Lung (tissue), 17 donors: ENCODE measurements at places on chromosomes 7 and 10. TPM values are rescaled to one million over a fixed set of nuclear protein-coding genes. Genes with fewer than 3 reads are reported as not detected.

DNA sequence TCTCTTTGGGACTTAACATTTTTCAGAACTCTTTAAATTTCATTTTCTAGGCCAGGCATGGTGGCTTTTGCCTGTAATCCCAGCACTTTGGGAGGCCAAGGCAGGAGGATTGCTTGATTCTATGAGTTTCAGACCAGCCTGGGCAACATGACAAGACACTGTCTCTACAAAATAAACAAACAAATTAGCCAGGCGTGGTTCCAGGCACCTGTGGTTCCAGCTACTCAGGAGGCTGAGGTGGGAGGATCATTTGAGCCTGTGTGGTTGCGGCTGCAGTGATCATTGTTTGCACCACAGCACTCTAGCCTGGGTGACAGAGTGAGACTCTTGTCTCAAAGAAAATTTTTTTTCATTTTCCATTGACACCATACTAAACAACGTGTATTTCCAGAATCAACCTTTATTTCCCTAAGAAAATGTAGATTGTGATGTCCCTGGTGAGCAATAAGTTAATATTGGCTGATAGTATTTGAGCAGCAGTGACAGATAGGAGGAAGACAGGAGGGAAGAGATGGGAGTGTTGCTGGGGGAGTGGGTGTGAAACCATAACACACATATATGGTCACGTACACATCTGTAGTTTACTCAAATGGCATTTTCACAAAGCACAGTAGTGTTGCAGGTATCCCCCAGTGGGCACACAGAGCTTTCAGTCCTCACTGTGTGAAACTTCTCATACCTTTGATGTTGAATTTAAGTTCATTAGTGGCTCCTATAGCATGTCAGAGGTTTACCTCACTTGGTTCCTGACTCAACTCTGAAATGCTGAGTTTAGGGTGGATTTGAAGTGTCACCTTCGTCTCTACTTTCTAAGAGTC lies 205.6 kb downstream of the AUTS2 start:
- DNase-seq, result no peak

- DNase-seq, result peak; percentile 11
These were observed 11.3 kb downstream of the XRCC2 start for GRCh38 chr7:152664636-152665035.

DNA sequence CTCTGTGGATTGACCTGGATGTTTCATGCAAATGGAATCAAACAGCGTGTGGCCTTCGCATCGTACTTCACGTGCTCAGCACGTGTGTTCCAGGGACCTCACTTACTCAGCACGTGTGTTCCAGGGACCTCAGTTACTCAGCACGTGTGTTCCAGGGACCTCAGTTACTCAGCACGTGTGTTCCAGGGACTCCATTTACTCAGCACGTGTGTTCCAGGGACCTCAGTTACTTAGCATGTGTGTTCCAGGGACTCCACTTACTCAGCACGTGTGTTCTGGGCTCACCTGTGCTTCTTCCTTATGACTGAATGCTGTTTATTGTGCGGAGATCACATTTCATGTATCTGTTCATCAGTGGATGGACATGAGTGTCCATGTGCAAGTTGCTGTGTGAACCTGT lies 22.0 kb downstream of the INPP5A start:
- DNase-seq, result no peak

DNA sequence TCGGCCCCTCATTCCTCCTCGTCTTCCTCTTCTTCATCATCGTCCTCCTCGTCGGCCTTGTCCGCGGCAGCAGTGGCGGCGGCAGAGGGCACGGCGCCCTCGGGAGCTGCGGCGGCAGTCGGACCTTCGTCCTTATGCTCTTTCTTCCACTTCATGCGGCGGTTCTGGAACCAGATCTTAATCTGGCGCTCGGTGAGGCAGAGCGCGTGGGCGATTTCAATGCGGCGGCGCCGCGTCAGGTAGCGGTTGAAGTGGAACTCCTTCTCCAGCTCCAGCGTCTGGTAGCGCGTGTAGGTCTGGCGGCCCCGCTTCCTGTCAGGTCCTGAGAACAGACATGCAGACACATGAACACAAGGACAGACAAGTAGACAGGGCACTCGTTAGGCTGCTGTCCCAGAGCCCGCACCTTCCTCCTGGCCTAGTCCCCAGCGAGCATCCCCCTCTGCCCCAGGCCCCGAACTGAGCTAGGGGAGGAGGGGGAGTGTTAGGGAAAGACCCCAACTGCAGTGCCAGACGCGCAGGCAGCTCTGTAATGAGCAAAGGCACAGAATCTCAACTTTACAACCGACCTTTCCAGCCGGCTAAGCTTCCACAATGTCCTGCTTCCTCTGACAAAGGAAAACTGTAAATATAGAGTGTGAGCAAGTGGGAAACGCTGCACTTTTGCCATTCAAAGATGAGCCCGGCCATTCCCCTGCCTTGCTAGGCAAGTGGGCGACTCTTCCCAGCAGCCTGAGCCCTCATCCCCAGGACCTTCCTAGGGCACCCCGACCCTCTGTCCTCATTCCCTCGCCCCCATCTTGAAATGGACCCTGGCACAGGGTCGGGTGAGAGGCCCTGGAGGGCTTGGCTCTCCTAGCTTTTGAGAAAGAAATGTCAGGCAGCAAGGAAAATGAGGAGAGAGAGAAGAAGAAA lies 1.3 kb downstream of the HOXA7 start:
- DNase-seq, result peak; percentile 35

GRCh38 chr7:105794741-105795729 lies 81.4 kb downstream of the ATXN7L1 start:
- peak; percentile 88 for DNase-seq

- DNase-seq, result no peak
These were observed 704.7 kb upstream of the C7orf33 start for GRCh38 chr7:147885869-147886268.

DNA sequence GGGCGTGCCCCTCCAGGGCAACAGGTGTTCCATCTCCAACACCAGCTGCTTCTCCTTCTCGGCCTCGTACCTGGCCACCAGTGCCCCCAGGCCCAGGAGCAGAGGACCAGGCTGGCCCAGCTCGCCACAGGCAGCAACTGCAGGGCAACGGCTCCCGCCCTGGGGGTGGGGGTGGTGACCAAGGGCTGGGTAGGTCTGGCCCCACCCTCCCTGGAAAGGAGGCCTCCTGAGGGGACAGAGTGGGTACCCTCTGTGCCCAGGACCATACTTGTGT lies 22.1 kb upstream of the DRGX start:
- DNase-seq, result no peak

GRCh38 chr10:43808136-43808535 lies 159.5 kb upstream of the ZNF32 start:
- DNase-seq, result no peak

DNA sequence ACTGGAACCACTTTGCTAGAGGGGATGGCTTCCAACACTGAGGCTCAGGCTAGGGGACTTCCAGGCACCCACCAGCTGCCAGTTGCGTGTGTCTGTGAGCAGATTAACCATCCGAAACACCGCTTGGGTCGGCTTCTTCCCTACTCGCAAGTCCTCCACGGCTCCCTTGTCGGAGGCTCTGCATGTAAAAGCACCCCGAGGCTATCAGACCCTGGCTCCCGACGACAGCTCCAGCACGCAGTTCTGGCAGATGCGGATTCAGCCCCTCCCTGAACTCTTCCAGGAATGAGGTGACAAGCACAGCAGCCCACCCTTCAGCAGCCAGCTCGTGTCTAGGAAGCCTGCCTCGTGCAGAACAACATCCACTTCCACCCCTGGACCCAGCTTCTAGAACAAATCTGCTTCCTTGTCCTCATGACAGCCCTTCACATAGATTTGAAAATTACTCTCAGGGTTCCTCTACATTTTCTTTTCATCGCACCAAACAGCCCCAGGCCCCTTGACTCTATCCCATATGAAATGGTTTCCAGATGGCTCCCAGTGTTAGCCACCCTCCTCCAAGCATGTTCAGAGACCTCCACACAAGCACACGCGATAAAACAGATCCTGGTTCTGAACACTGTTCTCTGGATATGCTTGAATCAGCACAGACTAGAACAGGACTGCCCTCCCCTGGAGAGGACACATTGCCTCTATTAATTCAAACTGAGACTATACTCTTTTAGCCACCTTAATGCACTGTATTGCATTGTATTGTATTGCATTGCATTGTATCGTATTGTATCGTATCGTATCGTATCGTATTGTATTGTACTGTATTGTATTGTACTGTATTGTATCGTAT lies 44.6 kb downstream of the SLIT1 start:
- DNase-seq, result peak; percentile 84

- DNase-seq, result peak; percentile 93
These were observed 98.8 kb upstream of the COL1A2 start for GRCh38 chr7:94295850-94296249.

- DNase-seq, result no peak
These were observed 9.4 kb downstream of the PDAP1 start for GRCh38 chr7:99398891-99399445.

DNA sequence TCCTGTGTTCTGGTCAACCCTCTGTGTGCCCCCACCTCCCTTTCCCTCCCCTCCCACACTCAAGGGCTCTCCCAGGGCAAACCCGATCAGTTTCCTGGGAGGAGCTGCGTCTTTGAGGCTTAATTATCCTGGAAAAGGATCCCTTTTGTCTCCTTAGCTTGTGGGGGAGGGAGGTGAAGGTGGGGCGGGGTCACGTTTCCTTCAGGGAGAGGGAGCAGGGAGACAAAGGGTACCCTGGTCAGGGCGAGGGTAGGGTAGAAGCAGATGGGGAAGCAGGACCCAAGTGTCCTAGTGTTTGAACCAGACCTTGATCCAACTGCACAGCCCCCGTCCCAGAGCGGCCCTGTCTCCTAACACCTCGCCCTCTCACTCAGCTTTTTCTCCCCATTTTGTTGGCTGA lies 90.1 kb downstream of the HIF1AN start:
- DNase-seq, result no peak

DNA sequence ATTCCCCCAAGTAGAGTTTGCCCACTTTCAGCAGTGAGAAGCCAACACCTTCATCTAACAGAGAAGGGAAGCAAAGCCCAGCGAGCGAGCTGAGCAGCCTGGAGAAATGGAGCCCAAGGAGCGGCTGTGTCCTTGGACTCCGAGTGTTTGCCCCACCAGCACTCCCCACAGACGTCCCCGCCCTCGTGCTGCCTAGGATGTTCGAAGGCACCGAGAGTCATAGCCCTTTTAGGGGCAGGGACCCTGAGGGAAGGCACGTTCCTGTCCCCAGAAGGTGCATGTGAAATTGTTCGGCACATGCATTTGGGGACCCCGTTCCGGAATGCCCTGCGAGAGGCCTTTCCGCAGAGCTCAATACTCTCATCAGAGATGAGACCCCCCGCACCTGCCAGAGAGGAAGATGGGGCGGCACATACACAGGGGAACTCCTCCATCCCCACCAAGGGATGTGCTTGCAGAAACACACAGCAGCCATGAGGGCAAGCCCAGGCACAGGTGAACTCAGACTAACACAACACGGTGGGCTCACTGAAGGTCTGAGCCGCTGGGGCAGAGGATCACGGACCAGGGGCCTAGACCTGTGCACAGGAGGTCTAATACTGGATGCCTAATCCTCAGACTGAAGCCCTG lies 131.0 kb downstream of the DLG5 start:
- no peak for DNase-seq

GRCh38 chr7:101538596-101539459 lies 90.3 kb downstream of the MYL10 start:
- DNase-seq, result peak; percentile 84

- no peak for DNase-seq
These were observed 87.9 kb downstream of the CUX1 start for GRCh38 chr7:101905203-101905865.

GRCh38 chr7:143487566-143487965 lies 9.9 kb downstream of the TAS2R41 start:
- peak; percentile 93 for DNase-seq

DNA sequence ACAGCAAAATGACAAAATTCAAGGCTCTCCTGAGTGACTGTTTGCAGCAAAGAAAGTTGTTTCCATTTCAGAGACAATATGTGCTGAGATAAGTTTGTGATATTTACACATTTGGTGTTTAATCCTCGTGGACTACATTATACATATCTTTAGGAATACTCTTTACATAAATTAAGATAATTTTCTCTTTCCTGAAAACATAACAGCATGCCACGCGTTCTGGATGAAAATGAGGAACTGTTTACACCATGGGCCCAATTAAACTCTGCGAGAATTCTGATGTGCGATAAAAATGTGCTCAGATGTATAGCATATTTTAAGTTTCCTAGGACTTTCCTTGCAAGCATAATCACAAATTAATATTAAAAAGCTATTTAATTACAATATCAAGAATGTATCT lies 26.4 kb downstream of the PTPRE start:
- no peak for DNase-seq

The ABCB1 gene
- total RNA-seq, result 4.9 TPM

The DUSP5 gene
- 13.5 TPM for total RNA-seq

The DKK1 gene
- total RNA-seq, result 9.2 TPM

The TET1 gene
- total RNA-seq, result 23.5 TPM

The AKR1E2 gene
- 5.6 TPM for total RNA-seq

The NUTM2B gene
- 1.3 TPM for total RNA-seq

The PNLIPRP2 gene
- not detected for total RNA-seq

The DNMBP gene
- 31.0 TPM for total RNA-seq

The DRGX gene
- not detected for total RNA-seq

The EVX1 gene
- not detected for total RNA-seq
